ENCODE measurements at places on chromosomes 12 and 14.

DNA sequence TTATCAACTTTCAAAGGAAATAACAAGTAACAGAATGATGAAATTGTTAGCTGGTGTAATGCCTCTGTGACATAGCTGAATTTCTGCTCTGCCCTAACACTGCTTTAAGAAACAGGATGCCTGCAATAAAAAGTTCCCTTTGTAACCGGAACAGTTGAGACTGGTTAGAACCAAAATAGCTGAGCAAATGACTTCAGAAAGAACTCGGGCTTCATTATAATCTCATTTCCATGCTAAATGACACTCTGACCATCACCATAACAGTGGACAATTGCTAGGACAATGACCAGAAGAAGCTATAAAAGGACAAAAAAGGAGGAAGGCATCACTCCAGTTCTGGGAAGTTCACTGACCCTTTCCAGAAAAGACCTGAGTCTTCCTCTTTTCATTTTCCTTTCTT is 23.5 kb upstream of the PYGL start:
- no peak for DNase-seq

GRCh38 chr12:124861898-124862676 is 1.6 kb downstream of the SCARB1 start:
- DNase-seq: peak; percentile 26

GRCh38 chr12:119864591-119864990 is 12.5 kb downstream of the CIT start:
- DNase-seq: no peak

GRCh38 chr14:71913342-71913741 is 18.9 kb upstream of the RGS6 start:
- DNase-seq: no peak

DNA sequence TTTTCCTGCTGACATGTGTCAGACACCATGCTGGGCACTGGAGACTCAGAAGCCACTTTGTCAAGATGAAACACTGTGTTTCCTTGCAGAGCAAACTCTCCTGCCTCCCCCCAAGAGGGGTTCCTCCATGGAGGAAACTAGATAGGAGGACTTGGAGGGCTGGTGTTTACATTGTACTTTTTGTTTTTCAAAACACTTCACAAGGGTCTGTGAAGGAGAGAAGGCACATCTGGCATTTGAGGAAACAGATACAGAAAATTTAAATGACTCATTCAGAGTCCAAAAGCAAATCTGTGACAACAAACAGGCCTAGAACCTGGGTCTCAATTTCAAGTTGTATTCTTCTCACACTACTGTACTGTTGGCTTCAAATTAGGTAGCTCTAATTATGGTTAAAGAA is 6.7 kb upstream of the CDKL1 start:
- peak; percentile 66 for DNase-seq

GRCh38 chr14:71591929-71592328 is 340.3 kb upstream of the RGS6 start:
- DNase-seq: no peak

GRCh38 chr14:79629411-79630287 is 581.7 kb downstream of the DIO2 start:
- DNase-seq: no peak

GRCh38 chr14:22510527-22511110 is 78.4 kb downstream of the DAD1 start:
- no peak for DNase-seq

- DNase-seq: peak; percentile 90
These were observed at the start of gene ZFP36L1 for GRCh38 chr14:68792979-68793733. ZFP36L1 (minus strand) TSS chr14:68793067; CDS start chr14:68792938, 129 bp downstream.

- DNase-seq: peak; percentile 89
These were observed 1.8 kb upstream of the CKAP4 start for GRCh38 chr12:106249411-106250135.

GRCh38 chr12:19155981-19156734 is 26.6 kb downstream of the PLEKHA5 start:
- no peak for DNase-seq

- no peak for DNase-seq
These were observed 18.8 kb downstream of the WBP11 start for GRCh38 chr12:14784471-14784870.

- DNase-seq: peak; percentile 17
These were observed 525.6 kb downstream of the FLRT2 start for GRCh38 chr14:86055512-86056075.

DNA sequence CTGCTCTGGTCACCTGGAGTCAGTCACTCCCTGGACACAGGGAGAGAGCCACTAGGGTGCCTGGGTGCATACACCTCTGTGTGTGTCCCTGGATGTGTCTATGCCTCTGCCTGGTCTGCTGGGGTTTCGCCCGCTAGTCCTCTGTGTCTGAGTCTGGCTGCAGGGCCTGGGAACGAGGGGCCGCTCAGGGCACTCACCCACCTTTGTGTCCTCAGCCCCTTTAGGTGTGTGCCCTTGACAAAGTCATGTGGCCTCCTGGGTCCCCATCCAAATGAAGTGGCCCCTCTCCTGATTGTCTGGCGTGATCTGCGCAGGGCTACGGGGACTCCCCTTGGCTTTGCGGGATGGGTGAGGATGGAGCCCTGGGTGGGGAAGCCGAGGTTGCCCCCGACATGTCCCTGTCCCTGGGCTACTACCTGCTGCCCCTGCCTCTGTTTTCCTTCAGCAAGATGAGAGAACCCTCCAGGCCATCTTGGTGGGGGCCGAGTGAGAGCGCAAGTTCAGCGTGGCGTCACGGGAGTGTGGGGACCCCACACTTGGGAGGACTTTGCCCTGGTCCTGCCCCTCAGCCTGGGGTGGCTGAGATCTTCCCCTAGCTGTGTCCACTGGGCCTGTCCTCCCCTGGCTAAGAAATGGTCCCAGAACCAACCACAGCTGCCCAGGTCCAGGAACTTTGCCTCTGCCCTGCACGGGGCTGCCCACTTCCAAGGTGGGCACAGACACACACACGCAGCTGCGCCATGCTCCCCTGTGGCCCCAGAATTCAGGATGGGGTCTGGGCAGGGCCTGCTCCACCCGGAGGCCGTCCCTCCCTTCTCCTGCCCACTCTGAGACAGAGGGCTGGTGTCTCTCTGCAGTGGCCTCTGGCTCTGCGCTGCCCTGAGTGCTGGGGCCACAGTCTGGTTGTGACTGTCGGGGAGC is 2.7 kb upstream of the AHNAK2 start:
- no peak for DNase-seq

- no peak for DNase-seq
These were observed 10.7 kb downstream of the MOAP1 start for GRCh38 chr14:93173943-93174395.

DNA sequence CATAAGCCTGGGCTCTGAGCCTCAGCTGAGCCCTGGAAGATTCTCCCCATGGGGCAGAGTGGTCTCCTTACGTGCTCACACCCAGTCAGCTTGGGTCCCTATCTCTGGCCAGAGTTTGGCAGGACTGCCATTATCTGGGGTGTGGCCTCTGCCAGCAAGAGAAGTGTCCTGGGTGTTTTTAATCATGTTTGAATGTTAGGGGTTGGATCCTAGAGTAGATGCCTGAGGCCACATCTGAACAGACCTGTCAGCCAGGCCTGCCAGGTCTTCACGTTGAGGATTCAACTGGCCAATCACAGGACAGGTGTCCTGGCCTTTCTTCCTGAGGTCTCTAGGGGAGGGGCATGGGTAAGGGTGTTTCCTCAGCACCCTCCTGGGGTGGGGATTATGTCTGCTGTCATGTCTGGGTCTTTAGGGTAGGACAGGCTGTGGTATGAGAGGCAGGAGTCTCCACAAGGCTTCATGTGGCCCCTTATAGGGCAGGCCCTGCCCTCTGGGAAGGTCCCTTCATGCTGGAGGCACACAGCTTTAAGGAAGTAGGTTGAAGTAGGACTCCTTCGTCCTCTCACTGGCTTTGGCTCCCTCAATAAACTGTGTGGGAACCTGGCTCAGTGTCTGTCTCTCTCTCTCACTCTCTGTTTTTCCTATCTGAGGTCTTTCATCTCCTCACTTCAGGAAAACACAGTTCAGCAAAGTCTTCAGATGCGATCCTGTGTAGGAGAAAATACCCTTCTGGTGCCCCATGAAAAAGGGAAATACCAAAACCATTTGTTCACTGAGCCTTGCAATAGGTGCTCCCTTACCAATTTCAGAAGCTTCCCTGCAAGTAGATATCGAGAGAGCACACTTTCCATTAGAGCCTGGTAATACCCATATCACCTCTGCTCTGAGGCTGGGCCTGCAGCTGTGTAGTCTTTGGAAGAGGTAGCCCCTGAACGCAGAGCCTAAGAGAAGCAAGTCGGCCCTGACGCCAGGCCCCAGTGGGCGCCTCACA is 6.7 kb upstream of the FITM1 start:
- no peak for DNase-seq

- DNase-seq: no peak
These were observed 1.2 kb downstream of the NCKAP5L start for GRCh38 chr12:49827051-49827400.

- no peak for DNase-seq
These were observed 13.2 kb downstream of the NFKBIA start for GRCh38 chr14:35391388-35391710.

- no peak for DNase-seq
These were observed 13.7 kb downstream of the REM2 start for GRCh38 chr14:22896760-22897159.

DNA sequence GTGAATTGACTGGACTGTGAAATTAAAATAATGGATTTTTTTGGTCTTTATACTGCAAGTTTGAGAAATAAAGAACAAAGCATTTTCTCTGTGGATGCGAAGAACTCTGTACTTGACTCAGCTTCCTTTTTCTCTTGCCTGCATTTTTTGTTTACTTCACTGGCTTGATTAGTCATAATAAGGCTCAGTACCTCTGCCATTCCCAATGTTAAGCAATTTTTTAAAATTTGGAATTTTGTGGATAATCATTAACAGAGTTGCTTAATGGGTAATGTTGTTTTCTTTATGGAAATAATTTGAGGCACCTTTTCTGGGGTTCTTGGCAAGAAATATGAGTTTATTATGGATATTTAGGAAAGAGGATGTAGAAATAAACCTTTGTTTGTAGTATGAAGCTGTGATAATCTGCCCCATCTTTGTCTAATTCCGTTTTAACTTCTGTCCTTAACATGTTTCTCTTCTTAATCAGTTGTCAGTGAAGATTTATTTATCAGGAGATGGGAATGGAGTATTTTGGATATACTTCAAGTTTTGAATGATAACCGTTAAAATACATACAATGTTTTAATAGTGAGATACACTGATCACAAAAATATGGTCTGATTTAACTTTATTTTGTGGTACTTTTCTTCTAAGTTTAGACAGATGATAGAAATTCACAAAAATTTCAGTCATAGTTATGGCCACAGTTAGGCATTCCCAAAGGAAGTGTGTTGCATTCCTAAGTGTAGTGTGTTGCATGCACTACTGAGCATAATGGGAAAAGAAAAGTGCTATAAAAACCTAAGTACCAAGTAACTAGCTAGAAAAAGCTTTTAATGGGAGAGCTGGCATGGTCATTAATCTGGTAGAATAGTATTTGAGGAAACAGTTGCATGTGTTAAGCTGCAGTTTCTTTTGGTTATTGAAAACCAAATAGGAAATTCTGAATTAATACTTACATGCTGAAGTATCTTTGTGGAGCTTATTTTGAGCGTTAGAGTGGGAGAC is 27.7 kb downstream of the WNK1 start:
- DNase-seq: no peak

GRCh38 chr12:14427929-14428328 is 62.4 kb downstream of the ATF7IP start:
- no peak for DNase-seq

GRCh38 chr12:77796775-77797174 is 33.9 kb upstream of the NAV3 start:
- no peak for DNase-seq

DNA sequence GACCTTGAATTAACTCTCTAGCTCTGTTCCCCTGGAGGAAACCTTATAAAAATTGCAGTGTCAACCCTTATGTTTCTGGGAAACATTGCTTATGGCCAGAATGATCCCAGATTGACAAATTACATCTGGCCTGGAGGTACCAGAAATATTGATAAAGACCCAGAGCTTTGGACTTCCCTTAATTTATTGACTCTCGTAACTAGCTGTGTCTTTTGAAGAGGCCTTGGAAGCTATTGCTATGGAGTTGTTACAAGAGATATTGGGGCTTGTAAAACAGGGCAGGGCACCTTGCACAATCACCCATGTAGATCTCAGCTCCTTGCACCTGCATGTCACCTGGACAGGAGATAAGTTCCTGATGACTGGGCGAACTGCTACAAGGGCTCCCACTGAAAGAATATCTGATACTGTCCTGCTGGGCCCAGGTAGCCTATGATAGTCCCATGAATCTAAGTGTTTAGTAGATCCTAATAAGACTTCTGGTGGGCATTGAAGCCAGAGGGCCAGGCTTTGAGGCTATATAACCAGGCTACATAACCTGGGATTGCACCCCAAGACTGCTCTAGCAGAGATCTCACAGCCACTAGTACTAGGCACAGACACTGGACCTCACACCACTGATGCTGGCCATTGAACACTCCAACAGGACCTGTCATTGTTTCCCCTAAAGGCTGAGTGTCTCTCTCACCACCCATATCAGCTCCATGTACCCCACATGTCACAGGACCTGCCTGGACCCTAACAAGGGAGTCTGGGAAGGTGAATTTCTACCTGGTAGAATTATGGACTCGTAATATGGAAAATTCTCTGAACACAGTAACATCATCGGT is 135.7 kb upstream of the PWP1 start:
- DNase-seq: no peak

DNA sequence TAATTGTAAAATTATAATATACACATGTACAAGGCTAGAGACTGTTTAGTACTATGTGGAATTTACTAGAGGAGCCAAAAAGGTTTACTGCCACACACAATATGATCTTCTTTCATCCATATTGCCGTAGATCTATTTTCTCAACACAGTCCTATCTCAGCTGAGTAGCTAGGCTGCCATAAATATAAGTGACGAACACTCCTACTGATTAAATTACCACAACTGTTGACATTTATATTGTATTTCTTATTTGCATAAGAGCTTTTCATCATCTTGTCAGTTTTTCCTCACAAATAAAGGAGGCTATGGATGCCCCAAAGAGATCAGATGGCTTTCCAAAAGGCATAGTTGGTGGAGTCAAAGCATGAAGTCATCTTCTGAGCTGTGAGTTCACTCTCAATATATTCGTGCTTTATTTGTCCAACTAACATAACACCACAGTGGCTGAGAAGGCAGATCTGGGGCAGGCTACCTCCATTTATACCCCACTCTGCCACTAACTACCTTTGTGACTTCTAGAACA is 78.6 kb downstream of the CCDC59 start:
- DNase-seq: no peak

- no peak for DNase-seq
These were observed 5.3 kb downstream of the KRT7 start for GRCh38 chr12:52238207-52238840.

DNA sequence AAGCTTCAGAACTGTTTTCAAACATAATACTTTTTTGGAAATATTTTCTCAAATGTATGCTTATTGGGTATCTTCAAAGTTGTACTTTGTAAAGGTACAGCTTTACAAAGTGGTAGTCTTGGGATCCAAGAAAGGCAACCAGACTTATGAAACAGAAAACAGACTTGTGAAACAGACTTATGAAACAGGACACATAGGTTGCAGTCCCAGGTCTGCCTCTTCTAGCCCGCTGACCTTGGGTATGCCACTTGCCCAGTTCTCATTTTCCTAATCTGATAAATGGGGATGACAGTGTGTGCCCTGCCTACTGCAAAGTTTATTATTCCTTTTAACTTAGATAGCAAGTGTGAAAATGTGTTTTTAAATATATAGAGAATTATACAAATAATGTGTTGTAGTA is 114.3 kb downstream of the KICS2 start:
- no peak for DNase-seq
